KBM-7 (cell line): ENCODE measurements at places on chromosomes 11 and 22.
A peak's percentile ranks its signal among the peaks of the same experiment; 100 is the strongest.

GRCh38 chr11:128509621-128510389 lies 77.6 kb downstream of the ETS1 start:
- DNase-seq, result no peak

GRCh38 chr11:120964857-120965256 lies 59.0 kb upstream of the TBCEL start:
- DNase-seq, result no peak

DNA sequence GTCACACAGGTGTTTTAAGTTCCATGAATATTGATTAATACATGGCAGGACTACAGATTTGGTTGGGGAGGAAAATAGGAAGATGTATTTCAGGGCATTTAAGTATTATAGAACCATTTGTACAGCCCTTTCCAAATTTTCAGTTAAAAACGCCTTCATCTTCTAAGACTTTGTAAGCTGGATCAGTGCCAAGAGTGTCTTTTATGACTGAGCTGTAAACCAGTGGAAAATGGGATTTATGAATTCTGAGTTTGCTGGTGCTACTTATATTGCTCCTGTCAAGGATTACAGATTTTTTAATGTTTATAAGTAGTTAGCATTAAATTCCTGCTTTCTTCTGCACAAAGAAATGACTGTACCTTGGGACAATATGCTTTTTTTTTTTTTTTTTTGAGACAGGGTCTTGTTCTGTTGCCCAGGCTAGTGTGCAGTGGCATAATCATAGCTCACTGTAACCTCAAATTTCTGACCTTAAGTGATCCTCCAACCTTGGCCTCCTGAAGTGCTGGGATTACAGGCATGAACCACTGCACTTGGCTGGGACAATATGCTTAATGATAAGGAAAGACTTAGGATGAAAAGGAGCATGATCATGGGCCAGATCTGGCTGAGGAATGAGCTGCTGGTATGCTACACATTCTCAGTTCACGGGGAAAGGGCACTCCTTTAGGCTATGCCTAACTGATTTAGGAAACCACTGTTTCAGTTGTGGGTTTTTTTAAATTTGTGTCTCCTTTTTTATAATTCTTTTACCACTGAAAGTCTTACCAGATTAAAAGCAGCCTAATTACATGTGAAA lies 113.6 kb upstream of the MTNR1B start:
- DNase-seq, result no peak

GRCh38 chr11:107605061-107606006 lies 14.4 kb downstream of the ELMOD1 start:
- no peak for DNase-seq

GRCh38 chr11:6671991-6672390 lies 11.1 kb downstream of the MRPL17 start:
- peak; percentile 45 for DNase-seq

- no peak for DNase-seq
These were observed 74.5 kb downstream of the AMBRA1 start for GRCh38 chr11:46519351-46519750.

GRCh38 chr22:27877501-27877900 lies 41.6 kb downstream of the PITPNB start:
- DNase-seq, result peak; percentile 27

DNA sequence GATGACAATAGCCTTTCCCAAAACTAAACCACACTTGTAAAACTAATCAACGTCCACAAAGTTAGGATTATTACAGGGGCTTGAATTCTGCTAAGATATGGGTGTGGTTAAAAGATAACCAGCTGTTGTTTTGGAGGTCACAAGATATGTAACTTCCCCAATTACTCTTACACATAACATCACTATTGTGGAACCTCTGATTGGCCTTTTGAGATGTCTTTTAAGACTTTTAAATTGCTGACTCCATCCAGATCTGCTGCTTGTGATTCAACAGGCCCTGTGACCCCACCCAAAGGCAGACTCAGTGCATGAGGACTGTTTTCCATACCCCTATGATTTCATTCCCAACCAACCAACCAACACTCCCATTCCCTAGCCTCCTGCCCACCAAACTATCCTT lies 893.9 kb downstream of the OPCML start:
- DNase-seq, result no peak

- no peak for DNase-seq
These were observed 74.4 kb downstream of the GAB4 start for GRCh38 chr22:16933291-16934282.

DNA sequence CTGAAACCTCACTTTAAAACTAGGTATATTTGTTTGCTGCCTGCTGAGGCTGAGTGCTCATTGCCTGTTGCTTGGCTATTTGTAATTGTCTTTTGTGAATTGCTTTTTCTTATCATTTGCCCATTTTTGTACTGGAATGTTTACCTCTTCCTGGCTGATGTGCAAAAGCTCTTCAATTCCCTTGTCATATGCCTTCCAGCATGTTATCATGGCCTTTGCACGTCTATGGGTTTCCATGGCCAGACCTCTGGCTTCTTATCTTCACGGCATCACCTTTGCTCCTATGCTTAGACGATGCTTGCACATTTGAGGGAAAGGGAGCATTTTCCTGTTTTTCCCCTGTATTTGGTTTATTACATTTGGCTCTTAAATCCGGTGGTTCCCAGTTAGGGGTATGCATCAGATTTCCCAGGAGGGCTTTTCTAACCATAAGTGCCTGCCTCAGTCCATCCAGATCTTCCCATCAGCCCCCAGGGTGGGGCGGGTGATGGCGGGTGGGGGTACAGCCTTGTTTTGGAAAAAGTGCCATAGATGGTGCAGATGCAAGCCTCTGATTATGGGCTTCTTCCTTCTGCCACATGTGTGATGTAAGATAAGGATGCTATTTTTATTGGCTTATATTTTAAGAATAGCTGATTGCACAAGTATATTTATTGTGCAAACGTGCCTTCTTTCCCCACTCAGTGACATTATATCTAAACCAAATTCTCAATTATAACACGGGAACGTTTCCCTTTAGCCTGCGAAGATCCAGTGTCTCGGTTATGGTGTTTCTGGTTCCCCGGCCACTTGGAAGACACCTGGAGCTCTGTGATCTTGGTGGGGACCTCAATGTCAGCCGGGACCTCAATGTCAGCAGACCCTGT lies 70.6 kb upstream of the SEPTIN5 start:
- peak; percentile 60 for DNase-seq

DNA sequence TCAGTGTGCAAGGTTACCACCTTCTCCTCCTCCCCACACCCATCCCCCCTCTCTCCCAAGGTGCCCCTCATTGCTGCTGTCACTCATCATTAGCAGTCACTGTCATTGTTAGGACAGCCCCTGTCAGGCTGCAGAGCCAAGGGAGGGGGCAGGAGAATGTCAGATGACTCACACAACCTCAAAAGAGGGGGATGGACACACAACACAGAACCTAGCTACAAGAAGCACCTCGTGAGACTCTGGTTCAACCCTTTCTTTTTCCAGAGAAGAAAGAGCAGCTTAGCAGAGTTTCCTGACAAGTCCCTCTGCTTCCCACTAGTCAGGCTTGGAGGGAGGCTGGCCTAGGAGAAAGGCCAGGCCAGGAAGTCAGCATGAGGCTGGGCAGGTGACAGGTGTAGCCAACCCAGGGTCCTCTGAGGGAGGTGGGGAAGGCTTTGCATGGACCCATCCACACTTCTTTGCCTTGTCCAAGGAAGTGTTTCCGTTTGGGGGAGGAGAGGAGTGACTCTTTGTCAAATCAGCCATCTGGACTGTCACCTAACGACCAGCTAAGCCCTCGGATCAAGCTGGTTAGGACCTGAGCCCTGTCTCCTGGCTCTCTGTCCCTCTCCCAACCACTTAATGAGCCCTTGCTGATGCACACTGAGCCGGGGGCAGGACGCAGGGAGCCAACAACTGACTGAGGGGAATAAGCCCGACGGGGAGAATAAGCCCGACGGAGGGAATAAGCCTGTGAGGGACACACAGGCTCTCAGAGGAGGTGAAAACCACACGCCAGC lies 18.3 kb downstream of the ADORA2A start:
- DNase-seq, result no peak

- no peak for DNase-seq
These were observed 108.0 kb upstream of the SYN3 start for GRCh38 chr22:33166206-33166605.

DNA sequence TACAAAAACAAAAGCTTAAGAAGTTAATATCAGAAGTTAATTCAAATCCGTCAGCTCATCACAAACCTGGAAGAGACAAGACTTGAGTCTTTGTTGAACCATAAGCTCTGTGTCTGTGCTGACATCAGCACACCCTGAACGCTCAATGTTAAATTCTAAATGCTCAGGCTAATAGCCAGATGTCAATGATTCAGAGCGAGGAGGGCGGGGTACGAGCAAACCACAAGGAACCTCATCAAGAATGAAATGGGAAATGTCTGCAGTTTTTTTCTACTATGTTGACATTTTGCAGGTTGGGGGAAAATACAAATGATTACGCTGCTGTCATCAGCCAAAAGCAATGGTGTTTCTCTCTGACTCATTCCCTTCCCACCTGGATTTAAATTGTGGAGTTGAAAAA lies 1057.2 kb downstream of the NTM start:
- DNase-seq, result no peak

GRCh38 chr11:27239305-27239942 lies 123.6 kb downstream of the CCDC34 start:
- no peak for DNase-seq

GRCh38 chr22:45239681-45240051 lies 1.0 kb downstream of the KIAA0930 start:
- DNase-seq, result no peak

DNA sequence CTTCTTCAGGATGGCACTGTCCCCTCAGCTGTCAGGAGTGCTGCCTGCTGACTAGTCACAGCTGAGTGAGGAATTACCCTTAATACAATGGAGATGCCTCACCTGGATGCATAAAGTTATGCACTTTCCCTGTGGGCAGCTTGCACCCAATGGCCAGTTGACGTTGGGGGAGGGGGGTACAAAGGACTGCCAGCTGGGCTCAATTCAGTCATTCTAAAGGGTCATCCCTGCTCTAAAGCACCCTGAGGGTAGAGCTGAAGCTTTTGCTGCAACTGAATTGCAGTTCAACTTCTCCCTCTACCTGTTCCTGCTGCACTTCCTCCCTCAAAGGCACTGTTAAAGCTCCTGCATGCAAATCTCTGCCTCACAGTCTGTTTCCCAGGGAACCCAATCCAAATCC lies 147.8 kb upstream of the SESN3 start:
- no peak for DNase-seq

DNA sequence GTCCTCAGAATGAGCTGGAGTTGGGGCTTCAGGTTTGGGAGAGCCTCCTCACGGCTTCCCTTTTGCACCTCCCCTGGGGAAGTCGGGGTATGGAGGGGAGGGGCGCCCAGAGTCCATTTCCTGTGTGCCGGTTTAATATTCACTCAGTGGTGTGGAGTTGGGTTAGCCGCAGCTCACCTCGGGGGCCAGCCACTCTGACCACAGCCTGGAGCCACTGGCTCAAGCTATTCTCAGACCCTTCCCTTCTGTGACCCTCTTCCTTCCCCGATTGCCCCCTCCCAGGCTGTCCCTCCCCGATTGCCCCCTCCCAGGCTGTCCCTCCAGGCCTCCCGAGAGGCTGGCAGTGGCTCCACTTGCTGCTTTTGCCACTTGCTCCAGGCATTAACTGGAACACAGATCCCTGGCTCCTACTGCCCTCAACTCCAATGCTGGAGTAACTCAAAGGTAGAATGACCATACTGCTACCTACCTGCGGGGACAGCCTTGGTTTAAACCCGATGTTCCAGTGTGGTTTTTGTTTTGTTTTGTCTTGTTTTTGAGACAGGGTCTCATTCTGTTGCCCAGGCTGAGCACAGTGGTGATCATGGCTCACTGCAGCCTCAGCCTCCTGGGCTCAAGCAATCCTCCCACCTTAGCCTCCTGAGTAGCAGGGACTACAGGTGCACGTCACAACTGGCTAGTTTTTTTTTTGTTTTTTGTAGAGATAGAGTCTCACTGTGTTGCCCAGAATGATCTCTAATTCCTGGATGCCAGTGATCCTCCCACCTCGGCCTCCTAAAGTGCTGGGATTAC lies 29.3 kb downstream of the RPUSD4 start:
- no peak for DNase-seq

GRCh38 chr11:11135820-11136476 lies 217.1 kb downstream of the CSNK2A3 start:
- DNase-seq, result no peak

DNA sequence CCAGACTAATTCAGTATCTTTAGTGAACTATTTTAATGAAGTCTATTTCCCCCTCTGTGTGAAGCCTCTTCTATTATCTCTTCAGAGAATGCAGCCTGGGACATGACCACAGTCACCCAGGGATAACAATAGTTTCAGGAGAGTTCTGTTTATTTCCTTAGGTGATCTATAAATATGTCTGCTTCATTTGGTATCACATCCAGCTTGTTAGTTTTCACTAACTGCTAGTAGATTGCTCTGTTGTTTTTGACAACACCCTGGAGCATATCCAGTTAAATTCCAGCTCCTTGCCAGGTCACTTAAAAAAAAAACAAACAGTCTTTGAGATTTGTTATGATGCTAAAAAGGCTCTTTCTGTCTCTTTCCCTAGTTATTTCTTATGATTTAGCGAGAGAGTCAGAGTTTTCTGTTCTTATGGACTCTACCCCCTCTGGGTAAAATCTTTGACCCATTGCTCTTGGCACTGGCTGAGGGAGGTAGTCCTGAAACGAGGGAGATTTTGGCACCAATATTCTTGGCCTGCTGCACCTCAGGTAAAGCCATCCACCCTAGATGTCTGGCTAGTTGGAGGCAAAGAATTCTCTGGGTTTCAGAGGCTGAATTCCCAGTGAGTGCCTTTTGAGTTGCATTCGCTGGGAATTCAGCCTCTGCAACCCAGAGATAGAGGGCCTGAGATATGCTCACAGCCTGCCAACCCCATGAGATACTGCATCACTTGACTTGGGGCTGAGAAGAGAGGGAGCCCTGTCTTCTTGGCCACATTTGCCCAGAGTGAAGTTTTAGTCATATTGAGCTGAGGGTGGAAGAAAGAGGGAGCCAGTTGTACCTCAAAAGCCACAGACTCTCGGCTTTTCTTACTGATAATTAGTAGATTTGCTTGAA lies 159.1 kb downstream of the PGR start:
- no peak for DNase-seq

DNA sequence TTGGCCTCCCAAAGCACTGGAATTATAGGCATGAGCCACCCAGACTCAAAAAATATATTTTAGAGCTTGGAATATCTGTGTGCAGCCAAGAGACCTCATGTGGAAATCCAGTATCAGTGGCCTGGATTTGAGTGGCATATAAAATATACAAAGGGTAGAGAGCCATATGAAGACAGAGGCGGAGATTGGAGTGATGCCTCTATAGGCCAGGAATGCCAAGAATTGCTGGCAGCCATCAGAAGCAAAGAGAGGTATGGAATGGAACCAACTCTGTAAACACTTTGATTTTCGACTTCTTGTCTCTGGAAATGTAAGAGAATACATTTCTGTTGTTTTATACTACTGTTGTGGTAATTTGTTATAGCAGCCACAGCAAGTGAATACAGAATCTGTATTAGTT lies 123.0 kb downstream of the PLEKHA7 start:
- no peak for DNase-seq

GRCh38 chr11:130772266-130773227 lies 143.7 kb downstream of the SNX19 start:
- DNase-seq, result no peak
